ENCODE measurements at places on chromosomes 13 and 19.

- DNase-seq: no peak
Observed at GRCh38 chr19:29623726-29624488, 17.8 kb downstream of the POP4 start.

DNA sequence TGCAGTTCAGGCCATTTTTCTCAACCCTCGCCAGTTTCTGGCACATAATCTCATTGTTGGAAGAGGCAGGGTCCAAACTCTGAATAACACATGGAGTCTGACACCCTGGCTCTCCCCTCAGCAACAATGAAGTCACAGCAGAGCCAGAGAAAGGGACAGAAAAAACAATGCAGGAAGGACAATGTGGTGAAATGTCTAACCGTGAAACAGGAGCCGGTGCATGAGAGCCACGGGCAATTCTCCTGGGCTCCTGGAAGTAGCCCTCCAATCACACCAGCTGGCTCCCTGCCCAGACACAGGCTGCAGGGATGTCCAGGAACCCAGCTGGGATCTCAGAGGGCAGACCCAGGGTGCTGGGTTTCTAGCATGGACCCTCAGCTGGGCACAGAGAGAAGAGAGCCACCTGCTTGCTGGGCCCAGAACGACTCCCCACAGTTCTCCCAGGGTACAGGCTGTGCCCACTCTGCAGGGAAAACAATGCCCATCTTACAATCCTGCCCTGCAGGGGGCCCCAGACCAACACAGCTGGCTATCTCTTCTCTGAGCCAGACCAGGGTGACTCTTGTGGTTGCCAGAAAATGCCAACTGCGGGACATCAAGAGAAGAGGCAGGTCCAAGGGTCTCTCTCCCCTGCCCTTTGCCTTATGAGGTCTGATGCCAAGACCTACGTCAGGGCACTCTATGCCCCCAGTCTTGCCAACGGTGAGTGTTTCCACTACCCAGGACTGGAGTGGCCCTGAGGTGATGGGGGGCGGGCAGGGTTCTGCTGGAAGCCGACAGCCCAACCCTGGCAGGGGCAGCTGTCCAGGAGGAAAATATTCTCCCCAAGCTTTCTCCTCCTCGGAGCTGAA lies 64.5 kb downstream of the CEBPG start:
- no peak for DNase-seq

DNA sequence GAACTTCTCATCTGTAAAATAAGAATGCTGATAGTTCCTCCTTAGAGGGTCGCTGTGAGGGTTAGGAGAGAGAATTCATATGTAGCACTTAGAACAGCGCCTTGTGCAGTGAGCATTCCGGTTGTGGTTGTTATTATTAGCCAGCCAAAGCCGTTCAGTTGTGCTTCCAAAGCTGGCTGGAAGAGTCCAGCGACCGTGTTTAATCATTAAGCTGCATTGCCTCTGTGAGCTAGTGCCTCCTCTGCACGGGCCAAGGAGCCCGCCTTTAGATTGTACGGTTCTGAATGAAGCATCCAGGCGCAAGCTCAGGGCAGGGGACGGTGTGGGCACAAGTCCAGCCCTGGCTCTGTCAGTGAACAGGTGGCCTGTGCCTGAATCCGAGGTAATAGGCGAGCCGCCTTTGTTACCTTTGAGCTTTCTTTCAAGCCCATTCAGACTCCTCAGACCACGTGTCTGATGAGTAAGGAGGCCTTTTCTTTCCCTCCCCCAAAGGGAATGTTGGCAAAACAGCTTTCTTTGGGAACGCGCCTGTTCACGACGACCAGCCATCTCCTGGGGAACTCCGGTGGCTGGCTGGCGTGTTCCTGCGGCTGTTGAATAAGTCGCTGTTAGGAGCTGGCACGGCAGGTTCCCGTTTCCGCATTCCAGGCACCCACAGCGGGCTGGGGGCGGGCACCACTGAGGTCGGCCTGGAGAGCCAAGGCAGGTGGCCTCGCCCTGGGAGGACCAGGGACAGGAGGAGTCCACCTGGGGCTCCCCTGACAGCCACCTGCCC lies 25.1 kb downstream of the SIPA1L3 start:
- peak; percentile 63 for DNase-seq

DNA sequence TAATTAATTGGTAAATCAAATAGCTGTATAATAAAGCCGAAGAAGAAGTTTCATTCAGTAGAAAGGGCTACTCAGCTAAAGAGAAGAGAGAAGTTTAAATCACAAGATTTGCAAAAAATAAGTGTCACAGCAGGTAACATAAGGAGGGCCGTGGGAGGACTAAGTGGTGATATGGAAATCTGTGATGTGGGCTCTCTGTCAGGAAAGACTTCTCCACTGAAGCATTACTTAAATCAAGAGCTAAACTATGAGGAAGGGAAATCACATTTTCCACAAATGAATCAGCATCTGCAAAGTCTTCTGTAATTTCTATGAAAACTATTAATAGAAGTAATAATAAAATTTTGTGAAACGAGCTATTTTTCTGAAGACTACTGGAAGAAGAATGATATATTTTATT lies 153.8 kb downstream of the PCDH9 start:
- no peak for DNase-seq

DNA sequence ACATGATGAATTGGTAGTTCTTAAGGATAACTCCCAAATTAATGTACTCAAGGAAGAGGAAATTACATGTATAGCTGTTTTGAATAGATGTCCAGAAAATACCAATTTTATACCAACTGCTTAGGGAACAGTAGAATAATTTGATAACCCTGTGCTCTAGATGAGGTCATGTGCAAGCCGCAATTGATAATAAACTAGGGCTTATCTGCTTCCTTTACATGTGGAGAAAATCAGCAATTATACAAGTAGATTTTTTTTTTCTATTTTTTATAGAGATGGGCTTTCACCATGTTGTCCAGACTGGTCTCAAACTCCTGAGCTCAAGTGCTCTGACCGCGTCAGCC lies 9.3 kb downstream of the TPT1 start:
- no peak for DNase-seq

DNA sequence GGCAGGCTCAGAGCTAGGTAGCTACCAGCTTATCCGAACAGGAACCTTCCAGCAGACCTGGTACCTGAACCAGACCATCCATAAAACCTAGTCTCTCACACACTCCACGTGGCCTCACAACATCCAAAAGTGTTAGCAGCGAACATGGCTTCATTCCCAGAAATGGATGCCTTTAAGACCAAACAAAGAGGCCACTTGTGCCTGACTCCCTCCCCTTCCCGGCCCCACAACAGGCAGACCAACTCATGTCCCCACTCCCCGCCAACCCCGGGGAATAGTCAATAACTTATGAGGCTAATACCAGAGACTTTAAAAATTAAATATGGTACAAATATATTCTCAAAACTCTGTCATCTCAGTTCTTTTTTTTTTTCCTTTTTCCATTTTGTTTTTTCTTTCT lies 46.2 kb downstream of the ZNF557 start:
- DNase-seq: no peak

- DNase-seq: no peak
Observed at GRCh38 chr19:41300555-41300954, 9.4 kb upstream of the CCDC97 start.

- DNase-seq: peak; percentile 42
Observed at GRCh38 chr13:49315036-49315565, 67.4 kb downstream of the CDADC1 start.

DNA sequence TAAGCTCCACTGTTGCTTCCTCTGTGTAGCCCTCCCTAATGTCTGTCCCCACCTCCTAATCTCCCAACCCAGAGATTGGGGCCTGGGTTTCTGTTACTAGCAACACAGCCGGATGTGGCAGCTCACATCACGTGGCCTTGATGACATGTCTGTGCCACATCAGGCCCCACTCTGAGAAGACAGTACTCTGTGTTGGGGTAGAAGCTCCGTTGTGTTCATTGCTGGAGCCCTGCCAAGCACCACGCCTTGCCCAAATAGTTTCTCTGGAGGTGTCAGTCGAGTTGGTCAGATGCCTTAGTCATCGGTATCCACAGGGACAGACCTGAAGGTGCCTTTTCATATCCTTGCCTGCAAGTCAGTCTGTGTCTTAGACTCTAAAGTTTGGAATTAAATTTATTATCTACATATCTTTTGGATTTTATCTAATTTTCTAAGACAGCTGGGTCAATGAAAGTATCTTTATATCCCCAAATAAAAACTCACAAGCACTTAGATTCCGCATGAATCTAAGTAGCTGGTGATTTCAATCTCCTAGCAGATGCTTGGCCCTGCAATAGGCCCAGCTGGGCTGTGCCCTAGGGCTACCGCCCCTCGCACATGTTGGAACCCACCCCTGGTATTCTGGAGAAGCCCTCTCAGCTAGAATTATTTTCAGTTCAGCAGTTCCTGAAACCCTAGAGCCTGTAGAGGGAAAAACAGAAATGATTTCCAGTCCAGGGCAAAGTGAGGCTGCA lies 204.0 kb upstream of the TSHZ3 start:
- no peak for DNase-seq

DNA sequence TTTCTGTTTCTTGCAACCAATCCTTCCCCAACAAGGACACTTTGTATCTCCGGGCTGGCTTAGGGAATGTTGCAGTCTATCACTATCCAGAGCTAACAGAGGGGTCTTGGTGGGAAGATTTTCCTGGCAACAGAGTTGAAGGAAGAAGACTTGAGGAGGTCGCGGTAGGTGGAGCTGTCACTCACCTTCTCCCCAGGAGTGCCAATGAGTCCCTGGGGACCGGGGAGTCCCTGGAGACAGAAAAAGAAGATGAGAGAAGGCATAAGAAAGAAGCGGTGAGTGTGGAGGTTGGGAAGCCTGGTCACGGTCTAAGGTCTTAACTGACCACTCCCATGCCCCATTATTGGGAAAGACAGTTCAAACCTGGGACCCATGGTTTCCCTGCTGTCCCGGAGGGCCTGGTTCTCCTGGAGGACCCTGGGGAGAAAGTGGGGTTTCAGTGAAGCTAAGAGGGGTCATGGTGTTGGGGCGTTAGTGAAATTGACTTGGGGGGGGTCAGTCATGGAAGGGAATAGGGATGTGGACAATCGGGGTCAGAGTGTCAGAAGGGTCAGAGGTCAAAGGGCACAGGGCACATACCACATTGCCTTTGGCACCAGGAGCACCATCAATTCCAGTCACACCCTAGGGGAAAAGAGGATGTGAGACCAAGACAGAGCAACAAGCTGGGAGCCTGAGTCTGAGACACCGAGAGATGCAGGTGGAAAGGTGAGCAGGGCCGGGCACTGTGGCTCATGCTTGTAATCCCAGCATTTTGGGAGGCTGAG lies 18.7 kb downstream of the COL5A3 start:
- DNase-seq: no peak

GRCh38 chr19:2327773-2328400 lies 499 bp downstream of the LSM7 start:
- peak; percentile 87 for DNase-seq

DNA sequence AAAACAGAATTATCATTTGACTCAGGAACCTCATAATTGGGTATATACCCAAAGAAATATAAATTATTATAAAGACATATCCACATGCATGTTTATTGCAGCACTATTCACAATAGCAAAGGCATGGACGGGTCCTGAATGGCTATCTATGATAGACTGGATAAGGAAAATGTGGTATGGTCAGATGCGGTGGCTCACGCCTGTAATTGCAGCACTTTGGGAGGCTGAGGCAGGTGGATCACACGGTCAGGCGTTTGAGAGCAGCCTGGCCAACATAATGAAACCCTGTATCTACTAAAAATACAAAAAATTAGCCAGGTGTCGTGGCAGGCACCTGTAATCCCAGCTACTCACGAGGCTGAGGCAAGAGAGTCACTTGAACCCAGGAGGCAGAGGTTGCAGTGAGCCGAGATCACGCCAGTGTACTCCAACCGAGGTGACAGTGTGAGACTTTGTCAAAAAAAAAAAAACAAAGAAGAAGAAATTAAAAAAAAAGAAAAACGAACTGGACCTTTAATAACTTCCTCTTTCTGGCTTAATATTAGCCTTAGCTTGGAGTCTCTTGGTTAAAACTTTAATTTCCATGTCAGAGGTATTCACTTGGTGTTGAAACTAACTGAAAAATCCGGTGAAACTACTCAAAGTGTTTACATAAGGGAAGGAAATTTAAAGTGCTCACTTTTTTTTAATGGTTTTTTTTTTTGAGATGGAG lies 104.4 kb downstream of the ZNF486 start:
- no peak for DNase-seq

GRCh38 chr13:46604226-46604990 lies 51.4 kb downstream of the LRCH1 start:
- no peak for DNase-seq

DNA sequence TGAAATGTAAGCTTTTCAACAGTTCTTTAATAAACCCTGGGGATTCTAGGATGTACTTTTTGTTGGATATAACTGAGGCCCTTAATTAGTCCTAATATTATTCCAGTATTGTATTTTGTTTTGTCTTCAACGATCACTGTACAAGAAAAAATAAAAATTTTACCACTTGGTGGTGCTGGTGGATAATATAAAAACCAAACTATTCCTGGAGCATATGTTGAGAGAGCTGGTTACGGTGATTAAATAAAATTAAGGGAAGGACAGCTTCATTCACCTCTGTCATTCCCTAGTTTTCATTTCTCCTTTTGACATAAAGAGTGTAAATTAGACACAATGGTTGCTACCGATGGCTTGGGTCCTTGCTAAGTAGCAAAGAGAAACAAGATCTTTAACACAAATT lies 598.6 kb upstream of the PCDH20 start:
- no peak for DNase-seq

DNA sequence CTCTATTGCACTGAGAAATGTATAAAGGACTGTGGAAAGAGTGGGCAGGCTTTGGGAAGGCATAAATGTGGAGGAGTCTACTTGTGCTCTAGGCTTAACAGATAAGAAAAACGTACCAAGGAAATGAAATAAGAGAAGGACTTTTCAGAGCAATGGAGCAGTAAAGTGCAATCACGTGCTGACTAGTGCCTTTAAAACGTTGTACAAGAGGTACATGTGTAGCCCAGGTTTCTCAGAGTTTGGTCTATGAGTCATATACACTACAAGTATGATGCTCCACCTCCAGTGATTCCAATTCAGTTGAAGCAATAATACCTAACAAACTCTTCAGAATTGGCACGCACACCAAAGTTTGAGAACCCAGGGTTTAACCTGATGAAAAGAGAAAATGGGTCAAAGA lies 13.4 kb upstream of the FNDC3A start:
- DNase-seq: no peak

GRCh38 chr13:40152145-40152544 lies 496.7 kb downstream of the COG6 start:
- DNase-seq: peak; percentile 72

All from fibroblast of skin of right quadriceps (primary cell).